ENCODE measurements at places on chromosomes 2 and 18.

- DNase-seq = no peak
Observed at GRCh38 chr2:55901322-55901721, 22.3 kb downstream of the EFEMP1 start.

- DNase-seq = no peak
Observed at GRCh38 chr2:42951263-42951938, 159.0 kb upstream of the HAAO start.

DNA sequence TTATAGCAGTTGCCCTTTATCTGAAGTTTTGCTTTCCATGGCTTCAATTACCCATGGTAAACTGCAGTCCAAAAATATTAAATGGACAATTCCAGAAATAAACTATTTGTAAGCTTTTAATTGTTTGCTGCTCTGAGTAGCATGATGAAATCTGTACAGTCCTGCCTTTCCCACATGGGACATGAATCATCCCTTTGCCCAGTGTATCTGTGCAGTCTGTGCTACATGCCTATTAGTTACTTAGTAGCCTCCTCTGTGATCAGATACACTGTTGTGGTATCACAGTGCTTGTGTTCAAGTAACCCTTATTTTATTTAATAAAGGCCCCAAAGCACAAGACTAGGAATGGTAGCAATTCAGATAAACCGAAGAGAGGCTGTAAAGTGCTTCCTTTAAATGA lies 810.6 kb upstream of the PIK3C3 start:
- no peak for DNase-seq

- DNase-seq = no peak
Observed at GRCh38 chr2:101882769-101883307, 108.9 kb upstream of the IL1R2 start.

GRCh38 chr2:19872302-19872701 lies 29.5 kb downstream of the TTC32 start:
- DNase-seq = no peak

DNA sequence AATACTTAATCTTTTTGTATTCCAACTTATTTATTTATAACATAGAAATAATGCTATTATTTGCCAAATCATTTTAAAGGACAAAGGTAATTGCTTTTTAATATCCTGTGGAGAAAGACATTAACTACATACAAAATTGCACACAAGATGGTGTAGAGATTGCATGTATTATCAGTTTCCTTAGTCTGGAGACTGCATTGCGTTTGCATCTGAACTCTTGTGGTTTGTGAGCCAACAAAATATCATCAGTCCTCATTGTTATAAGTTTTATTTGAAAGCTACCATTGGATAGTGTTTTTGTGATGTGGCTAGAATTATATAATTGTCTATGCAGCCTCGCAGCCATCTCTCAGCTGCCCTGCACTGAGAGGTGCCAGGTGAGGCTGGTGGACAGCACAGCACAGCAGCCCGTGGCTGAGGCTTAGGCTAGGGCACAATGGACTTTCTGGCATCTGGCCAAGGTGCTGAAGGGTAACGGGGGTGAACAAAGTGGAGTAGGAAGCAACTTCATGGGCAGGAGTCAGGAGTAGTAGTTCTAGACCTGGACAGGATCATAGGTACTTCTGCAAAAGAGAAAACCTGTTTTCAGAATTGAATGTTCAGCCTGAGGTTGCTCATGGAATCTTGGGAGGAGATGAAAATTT lies 15.1 kb downstream of the RASGRP3 start:
- no peak for DNase-seq

DNA sequence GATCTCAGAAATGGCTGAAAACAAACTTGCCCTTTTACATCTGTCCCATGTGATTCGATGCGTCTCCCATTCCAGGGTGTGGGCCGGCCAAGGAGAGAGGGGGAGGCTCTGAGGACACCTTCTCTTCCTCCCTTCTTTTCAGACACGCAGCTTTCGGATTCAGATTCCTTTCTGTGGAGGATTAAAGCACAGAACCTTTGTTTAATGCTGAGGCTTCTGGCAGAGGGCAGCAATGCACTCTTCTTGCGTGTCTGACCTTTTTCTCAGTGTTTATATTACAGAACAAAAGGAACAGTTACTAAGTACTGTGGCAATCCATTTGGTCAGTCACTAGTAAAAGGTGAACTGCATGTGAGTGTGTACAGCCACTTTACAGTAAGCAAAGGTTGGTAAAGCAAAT lies 268.9 kb upstream of the CCDC68 start:
- DNase-seq = no peak

DNA sequence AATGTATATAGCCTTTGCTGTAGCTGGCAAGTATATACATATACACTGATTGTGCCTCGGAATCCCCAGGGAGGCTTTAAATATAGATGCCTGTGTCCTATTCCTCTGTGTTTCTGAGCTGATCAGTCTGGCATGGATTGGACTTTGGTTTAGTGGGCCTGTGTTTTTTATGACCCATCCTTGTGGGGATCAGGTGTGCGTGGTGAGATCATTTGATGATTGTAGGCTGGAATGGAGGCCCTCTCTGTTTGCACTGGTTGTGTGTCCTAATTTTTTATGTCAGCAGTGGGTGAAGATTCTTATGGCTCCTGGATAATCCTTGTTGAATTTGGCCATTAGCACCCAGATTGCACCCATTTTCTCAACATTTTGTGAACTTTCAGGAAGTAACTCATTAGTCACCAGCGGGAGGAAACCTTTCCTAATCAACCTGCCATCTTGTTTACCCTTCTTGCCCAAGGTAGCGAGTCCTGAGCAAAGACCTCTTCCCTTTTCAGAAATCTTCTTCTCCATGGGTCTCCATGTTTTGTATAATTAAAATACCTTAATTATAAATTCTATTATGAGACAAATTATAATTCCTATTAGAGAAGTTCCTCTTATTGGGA lies 75.8 kb downstream of the UGGT1 start:
- no peak for DNase-seq

DNA sequence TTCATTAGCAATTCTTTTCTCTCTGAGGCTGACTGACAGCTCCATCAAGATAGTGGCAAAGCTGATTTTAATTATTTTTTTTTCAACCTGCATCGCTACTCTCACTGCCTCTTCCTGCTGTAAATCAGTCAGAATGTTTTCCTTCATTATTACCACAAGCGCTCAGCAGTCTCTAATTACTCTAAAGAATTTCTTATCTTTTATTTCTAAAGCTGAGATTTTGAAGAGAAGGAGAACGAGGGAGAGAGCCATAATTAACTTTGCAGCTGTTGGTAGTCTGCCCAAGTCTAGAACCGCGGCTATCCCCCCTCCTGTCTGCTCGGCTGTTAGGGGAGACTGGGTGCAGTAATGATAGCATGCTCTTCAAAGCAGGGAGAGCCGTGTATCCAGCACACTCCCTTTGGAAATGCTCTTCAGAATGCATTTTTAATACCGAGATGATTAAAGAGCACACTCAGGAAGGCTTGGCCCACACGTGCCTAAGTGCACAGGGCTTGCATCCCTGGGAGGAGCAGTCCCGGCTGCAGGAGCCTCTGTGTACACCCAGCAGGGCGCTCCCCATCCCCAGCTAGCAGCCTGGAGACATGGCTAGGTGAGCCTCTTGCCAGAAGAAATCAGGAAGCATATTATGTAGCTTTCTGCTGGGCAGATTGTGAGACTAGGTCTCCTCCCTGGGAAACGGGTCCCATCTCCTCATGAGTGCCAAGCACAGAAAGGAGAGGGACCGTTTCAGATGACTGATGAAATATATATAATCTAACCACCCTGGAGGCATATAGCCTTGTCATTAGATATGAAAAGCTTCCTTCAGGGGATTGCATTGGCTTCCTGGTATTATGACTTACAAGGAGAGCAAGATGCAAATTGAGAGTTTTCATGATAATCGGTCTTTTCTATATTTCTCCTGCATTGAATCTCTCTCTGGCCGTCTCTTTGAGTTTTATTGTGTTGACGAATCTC lies 555.2 kb downstream of the CMPK2 start:
- DNase-seq = no peak

DNA sequence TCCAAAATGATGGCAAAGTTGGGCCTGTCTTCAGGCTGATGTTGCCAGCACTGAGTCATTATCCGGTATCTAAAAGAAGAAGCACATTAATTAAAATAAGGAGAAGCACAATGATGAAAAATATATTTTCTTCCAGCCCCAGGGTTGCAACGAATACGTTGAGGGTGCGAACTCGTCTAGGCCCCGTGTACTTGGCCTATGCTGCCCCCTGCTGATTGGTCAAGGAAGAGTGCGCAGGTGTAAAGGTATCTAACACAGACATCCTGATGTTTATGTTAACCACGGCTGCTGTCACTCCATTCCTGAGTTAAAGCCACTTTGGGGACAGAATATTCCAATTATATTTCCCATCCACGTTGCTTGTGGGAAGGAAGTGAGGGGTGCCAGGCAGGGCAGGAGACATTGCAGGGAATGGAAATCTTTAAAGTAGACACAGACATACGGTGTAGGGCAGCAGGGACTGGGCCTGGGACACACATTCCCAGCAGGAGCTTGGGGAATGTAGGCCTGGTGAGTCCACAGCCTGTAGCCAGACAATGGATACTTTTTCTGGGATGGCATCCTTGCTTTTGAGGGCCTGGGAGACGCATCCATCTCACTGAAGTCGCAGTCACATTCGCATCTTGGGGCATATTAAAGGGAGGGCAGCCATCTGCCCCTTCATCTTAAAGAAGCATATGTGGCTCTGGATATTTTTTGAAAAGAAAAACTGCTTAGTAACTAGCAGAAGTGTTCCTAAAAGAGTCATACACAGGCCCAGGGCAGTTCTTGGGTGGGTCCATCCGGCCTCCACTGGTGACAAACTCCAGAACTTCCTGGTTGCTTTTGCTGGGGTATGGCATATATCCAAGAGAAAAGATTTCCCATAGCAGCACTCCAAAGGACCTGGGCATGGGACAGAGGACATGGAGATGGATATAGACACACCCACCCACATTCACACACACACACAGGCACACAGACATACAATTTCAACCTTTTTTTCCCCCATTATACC lies 81.9 kb downstream of the CLIP4 start:
- DNase-seq = peak; percentile 58

GRCh38 chr18:73758446-73758845 lies 389.2 kb downstream of the FBXO15 start:
- DNase-seq = no peak

DNA sequence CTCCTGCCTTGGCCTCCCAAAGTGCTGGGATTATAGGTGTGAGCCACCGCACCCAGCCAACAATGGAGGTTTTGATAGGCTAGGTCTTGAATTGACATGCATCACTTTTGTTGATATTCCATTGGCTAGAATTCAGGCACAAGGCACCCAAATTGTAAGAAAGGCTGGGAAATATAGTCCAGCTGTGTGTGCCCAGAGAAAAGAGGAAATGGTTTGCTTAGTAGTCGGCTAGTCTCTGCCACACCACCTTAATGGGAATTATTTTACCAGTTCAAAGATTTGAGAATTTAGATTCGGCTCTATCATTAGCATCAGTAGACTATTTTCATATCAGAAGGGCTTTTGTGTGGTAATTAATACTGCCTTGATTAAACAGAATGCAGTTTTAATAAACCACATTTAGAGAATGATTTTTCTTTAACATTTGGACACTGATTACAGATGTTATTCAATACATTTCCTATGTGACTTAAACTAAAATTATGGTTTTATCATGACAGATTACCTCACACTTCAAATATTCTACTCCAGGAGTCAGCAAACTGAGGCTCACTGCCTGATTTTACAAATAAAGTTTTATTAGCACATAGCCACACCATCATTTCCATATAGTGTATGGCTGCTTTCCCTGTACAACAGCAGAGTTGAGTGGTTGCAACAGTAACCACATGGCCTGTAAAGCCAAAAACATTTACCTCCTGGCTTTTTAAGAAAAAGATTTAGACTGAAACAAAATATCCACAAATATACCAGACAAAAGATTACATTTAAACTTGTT lies 27.4 kb downstream of the DBI start:
- no peak for DNase-seq

GRCh38 chr18:370751-371608 lies 103.1 kb upstream of the THOC1 start:
- no peak for DNase-seq

DNA sequence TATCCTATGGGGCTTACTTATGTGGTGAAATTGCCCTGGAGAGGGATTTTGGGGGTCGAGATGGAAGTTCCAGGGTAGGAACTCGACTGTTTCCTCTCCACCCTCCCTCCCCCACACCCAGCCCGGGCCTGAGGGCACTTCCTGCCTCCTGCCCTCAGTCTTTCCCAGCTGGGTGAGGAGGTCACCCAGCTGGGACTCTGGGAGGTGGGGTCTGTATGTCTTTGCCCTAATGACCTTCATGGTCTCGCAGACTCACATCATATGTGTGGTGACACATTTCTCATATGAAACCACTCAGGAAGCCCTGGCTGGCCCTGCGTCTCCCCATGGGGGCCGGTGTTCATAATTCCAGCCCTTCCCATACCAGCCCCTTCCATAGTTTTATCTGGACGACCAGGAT lies 12.4 kb downstream of the ATOH8 start:
- DNase-seq = no peak

DNA sequence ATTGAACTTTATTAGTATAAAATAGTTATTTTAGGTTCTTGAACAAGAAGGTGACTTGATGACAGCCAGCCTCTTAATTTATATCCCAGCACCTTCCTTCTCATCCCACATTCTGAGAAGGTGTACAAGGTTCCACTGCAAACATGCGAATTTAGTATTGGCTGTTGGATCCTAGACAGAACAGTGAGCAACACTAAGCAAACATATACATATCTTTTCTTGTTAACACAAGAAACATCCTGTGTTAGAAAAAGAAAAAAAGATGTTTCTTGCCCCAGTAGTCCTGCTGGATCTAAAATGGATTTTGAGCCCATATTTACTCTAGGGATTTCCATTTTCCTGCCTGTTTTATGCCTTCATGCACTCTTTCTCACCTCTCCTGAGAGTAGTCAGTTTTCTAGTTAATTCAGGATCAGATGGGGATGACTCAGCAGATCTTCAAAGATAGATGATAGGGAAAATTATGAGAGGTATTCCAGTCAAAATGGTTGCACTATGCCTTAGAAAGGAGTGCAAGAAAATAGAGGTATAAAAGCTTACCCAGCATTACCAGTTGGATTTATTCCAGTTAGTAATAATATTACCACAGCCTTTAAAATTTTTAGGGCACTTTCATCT lies 336.5 kb downstream of the MEIS1 start:
- DNase-seq = no peak

GRCh38 chr2:181189951-181190350 lies 209.5 kb downstream of the UBE2E3 start:
- DNase-seq = no peak

DNA sequence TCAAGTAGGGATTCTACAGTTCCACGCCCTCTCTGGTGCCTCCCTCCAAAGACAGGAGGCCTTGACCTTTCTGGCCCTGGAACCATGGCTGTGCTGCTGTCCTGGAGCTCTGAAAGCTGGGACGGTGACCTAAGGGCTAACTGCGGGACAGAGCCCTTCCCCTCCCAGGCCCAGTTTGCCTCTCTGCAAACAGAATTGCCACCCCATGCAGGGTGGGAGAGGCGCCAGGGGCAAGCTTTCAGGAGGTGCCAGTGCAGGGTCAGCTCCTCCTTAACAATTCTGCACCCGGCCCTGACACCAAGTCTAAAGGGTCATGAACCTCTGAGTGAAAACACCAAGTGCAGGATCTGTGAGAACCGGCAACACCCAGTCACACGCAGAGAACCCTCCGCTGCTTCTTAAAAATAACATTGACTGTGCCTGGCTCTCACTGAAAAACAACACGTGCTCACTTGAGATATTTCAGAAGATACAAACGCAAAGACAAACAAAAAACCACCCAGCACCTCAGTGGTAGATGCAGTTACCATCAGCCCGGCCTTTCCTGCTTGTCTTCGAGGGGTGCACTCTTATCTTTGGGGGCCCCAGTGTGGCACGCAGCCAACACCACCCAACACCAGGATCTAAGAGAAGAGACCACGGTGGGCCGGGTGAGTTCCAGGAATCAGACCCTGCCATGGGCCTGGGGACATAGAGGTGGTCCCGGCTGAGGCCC lies 1.1 kb upstream of the SNED1 start:
- DNase-seq = no peak

- no peak for DNase-seq
Observed at GRCh38 chr2:166825914-166826313, 62.4 kb upstream of the XIRP2 start.
